ENCODE measurements at places on chromosomes 2 and 18. TPM values are rescaled to one million over a fixed set of nuclear protein-coding genes. Genes with fewer than 3 reads are reported as not detected.

DNA sequence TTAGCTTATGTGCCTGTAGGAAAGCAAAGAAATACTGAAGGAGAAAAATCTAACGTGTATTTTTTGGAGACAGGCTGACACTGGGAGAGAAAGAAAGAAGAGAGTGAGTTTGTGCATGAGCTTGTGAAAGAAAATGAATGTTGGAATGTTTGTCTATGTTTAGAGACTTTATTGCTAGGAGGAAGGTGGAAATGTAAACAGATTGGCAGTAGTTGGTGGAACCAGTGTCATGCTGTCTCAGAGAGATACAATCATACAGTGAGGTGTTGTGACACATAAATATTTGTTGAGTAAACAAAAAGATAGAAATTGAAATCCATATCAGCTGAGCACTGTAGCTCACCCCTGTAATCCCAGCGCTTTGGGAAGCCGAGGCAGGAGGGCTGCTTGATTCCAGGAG is 222.2 kb upstream of the MEIS1 start:
- DNase-seq: no peak

DNA sequence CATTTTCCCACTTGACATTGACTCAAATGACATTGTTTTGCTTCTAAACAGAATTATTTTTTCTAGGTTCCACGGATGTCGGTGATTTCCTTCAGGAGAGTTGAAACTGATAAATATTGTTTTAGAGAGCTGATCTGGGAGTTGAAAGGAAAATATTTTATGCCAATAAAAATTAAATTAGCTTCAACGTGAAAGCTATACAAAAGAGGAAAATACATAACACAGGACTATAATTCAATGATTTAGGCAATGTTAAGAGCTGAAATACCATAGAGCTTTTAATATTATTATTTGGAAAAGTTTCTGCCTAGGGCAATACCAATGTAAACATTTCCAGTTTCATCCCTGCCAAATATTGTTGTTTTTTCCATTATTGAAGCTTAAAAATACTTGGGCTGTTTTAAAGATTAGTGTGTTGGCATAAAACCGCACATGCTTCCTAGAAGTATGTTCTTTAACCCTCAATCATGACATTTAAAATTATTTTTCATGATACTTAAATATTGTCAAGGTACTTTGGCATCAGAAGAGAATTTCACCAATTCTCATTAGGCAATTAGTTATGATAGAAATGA is 18.6 kb upstream of the PDE1A start:
- DNase-seq: no peak

DNA sequence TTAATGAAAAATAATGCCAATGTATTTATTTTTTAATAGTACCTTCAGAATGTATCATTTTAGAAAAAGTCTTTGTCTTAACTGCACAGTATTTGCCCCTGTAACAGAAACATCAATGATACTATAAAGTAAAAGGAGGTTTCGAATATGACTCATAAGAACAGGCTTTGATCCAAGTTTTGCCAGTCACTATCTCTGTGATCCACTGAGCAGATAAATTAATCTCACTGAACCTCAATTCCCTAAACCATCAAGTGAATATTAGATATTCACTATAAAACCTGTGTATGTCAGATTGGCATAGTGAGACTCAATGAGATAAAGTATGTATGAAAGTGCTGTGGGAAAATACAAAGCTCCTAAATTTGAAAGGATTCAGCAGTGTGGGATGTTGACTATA is 292.1 kb downstream of the EXOC6B start:
- no peak for DNase-seq

DNA sequence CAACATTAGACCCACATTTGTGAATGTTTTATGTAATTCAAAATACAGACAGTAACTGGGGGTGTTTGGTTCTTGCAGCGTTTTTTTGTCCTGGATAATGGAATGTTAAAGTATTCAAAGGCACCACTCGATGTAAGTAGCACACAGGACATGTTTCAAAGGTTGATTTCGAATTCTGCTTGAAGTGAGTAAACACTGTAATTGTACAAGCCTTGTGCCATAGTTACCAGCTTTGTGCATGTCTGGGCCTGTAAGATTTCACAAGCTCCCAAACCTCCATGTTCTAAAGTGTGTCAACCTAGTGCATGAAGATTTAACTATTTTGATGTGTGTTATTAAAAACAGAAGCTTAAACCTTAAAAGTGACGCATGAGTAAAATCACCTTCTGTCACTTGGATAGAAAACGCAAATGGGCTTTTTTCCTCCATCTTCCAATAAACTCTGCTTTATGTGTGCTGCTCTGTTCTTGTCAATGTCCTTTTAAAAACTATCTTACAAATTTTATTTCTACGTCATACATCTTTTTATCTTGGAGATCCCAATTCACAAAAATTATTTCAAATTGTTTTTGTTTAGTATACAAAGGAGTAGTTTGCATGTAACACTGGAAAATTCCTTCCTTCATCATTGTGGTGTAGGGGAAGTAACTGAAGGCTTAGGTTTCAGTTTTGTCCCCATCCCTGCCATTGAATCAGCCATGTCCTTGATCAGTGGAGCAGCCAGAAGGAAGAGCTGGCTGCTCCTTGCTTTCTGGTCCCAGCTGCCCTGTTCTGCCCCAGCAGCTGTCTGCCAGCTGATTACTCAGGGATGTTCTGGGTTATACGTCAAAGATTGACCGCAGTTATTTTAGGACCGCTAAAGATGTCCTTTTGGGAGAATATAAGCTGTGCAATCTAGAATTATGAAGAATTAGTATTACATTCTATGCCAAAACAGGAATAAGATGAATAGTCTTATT is 119.2 kb downstream of the PRKRA start:
- no peak for DNase-seq

GRCh38 chr2:168392024-168392423 is 64.0 kb upstream of the CERS6 start:
- no peak for DNase-seq

DNA sequence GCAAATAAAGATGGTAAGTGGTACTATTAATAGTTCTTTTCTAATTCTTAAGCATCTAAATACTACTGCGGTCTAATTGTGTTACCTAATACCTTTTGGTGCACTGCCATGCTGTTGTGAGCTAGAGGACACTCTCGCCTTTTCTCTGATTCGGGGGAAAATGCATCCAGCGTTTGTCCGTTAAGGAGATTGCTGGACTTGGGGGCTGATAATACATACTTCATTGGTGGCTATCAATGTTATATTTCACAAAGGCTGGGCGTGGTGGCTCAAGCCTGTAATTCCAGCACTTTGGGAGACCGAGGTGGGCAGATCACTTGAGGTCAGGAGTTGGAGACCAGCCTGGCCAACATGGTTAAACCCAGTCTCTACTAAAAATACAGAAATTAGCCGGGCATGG is 141.7 kb upstream of the TWIST2 start:
- DNase-seq: no peak

DNA sequence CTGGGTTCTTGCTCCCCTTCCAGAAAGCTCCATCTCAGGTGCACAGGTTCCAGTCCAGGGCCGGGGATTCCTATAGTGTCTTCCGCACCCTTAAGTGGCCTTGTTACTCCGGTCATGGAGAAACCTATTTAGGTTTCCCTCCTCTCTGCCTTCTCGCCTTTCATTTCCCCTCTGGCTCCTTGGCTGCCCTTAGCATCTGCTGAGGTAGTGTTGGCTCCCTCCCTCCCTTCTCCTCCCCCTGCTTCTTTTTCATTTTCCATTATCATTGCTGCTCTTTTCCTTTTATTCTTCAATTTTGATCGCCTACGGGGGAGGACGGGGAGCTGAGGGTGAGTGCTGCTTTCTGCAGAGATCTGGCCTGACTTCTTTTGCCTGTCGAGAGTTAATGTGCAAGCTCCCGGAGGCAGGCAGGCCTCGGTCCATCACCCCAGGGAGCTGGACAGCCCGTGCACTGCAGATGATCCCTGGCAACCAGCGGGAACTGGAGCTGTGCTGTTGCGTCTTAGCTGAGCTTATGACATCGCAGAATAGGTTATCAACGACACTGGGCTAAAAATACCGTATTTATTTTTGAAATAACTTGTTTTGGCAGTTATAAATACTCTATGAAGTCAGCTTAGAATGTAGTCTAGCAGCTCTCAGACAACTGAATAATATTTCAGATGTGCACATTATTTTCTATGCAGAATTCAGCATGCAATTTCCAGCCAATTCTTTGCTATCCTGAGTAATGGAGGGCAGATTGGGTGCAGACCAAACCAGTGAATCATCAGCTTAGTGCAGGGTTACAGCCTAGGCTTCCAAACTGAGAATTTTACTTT is 141.9 kb downstream of the SLC4A3 start:
- no peak for DNase-seq

DNA sequence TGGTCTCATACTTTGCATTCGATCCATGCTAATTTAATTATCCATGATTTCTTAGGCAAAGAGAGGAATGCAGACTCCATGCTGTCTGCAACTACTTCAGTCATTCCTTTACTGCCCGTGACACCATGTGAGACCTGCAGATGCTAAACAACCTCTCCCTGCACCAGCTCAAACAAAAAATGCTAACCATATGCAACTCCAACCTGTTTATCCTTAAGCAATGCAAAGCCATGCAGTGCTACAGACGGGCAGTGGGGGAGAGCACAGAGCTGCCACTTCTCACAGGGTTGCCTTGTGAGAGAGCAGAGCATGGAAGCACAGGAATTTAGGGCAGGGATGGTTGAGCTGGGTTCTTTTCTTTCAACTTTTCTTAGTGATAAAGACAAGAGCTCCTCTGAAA is 74.9 kb upstream of the KLHL14 start:
- DNase-seq: no peak

DNA sequence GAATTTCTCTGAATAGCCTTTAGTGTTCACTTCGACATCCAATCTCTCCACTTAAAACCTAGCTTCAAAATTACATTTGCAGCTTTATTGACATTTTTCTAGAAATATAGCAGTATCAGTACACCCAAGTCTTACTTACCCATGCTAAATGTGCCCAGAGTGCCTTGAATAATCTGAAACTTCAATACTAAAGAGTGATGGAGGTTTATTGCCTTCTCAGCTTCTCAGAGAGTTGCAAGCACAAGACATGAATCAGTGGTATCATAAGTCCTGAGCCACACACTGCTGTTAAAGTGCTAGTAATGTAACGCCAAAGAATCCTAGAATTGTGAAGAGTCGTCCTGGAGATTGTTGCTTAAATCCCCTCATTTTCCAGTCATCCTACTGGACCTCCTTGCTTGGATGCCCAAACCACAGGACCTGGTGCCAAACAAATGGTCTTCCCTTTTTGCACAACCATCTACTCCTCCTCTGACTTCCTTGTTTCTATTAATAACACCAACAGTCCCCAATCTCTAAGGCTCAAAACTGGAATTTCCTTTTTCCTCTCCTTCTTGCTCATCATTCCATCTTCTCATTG is 83.2 kb upstream of the SPATS2L start:
- DNase-seq: no peak

- no peak for DNase-seq
These were observed 12.6 kb downstream of the ITPRID2 start for GRCh38 chr2:181904022-181904632.

The PCARE gene
- not detected for total RNA-seq

The SLC25A12 gene
- total RNA-seq: 0.98 TPM

The UGT1A7 gene
- total RNA-seq: 4.1 TPM

The ABHD1 gene
- total RNA-seq: 3.6 TPM

The KANSL1L gene
- total RNA-seq: 14.2 TPM

The CFAP53 gene
- 0.25 TPM for total RNA-seq

The ERICH2 gene
- total RNA-seq: 1.5 TPM

Measured in left lobe of liver (tissue), 2 donors.